ENCODE measurements at places on chromosomes 1 and 21.

DNA sequence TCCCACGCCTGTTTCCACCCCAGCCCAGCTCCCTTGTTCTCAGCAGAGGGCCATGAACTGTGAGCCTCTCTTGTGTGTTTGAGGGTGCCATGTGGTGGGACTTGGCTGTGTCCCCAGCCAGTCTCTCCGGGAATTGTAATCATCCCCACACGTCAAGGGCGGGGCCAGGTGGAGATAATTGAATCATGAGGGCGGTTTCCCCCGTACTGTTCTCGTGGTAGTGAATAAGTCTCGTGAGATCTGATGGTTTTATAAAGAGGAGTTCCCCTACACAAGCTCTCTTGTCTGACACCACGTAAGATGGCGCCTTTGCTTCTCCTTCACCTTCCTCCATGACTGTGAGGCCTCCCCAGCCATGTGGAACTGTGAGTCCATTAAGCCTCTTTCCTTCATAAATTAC is 57.2 kb upstream of the COL6A2 start:
- H3K4me1 ChIP-seq = peaks cover 27% of the 10 kb centered on the region
- H3K27me3 ChIP-seq = no peaks in the 10 kb centered on the region

DNA sequence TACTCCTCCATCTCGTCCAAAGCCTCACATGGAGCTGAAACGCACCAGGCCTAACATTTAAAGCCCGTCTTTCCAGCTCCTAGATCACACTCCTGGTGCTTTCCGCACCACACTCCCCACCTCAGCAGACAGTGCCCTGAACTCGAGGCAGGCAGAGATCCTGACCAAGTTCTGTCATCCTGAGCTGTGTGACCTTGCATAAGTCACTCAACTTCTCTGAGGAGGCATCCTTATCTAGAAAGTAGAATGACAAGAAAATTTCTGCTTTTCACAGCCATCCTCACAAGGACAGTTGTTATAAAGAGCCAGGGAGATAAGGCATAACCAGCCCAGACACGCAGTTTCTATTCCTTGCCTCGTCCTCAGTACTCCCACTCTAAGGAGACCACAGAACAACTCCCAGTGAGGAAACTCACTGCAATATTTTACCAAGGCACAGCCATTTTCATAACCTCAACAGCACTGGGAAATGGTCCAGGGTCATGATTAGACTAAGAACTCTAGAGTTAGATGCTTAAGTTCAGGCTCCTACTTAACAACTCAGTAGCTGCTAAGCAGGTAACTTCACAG is 3.1 kb downstream of the LRP8 start:
- no peak for DNase-seq
- H3K27me3 ChIP-seq = no peaks in the 10 kb centered on the region
- peak overlapping the region; percentile 82 for H3K27ac ChIP-seq

- no peak overlapping the region for H3K4me3 ChIP-seq
- no peaks in the 10 kb centered on the region for H3K4me1 ChIP-seq
- no peak overlapping the region for H3K27ac ChIP-seq
- no peaks in the 10 kb centered on the region for H3K27me3 ChIP-seq
- no peaks in the 10 kb centered on the region for H3K36me3 ChIP-seq
- DNase-seq = no peak
These were observed 7.3 kb downstream of the HENMT1 start for GRCh38 chr1:108653431-108654105.

GRCh38 chr1:35886577-35887431 is 3.8 kb downstream of the AGO1 start:
- DNase-seq = no peak
- H3K27me3 ChIP-seq = no peaks in the 10 kb centered on the region
- no peaks in the 10 kb centered on the region for H3K36me3 ChIP-seq
- H3K4me3 ChIP-seq = no peak overlapping the region
- H3K27ac ChIP-seq = no peak overlapping the region

DNA sequence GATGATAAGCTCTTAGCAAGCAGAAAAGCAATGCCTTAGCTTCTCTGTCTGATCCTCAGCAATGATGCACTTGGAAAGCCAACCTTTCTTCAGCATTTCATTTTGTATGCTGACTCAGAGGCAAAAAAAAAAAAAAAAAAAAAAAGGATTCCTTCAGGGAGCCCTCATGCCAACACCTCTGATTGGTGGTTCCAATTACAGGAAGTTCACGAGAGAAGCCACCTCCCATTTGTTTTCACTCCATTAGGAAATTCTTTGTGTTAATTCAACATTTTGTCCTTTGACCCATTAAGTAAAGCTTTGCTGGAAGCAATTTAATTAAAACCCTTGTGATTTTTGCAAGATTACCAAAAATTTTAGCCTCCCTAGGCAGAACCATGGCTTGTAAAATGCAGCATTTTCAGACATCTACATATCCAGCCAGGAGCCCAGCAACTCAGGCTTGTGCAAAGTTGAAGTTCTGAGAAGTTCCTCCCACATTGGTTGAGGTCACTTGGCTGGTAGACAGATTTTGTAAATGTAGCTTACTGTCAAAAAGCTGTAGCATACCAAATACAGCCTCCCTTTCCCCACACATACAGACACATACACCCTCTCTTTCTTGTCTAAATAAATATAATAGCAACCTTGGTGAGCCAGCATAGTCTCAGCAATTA is 27.1 kb upstream of the VTCN1 start:
- no peaks in the 10 kb centered on the region for H3K27me3 ChIP-seq
- H3K4me3 ChIP-seq = no peak overlapping the region
- H3K36me3 ChIP-seq = no peaks in the 10 kb centered on the region
- no peak for DNase-seq
- peaks cover 2% of the 10 kb centered on the region for H3K4me1 ChIP-seq

DNA sequence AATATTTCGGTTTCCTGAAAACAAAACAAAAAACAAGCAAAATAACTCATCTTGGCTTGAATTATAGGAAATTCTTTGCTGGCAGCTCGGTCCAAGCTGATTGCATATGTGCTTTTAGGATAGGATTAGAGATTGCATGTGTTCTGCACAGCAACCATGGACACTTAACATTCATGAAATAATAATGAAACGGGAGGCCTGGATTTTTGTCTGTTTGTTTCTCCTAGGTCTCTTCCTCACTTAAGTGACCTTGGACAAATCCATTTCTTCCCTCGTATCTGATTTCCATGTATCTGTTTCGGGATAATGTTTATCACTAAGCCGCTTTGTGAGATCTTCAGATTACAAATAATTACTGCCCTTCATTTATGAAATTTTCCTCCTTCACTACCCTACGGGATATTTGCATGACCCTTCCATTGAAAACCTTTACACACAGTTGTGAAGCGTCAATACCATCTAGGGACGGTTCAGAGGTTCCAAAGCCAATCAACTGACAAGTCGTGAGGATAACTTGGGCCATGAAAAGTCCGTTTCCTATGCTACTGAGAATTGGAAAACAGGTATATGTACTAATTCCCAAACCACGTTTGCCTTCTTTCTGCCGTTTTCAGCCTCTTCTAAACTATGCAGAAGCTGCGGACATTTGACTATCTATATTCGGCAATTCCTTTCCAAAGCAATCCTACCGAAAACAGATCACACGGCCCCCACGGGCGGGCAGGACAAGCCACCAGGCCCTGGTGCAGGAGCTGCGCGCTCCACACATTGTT is 1.3 kb upstream of the H3-3A start:
- peak overlapping the region; percentile 99 for H3K27ac ChIP-seq
- no peaks in the 10 kb centered on the region for H3K36me3 ChIP-seq
- peak overlapping the region; percentile 80 for H3K4me3 ChIP-seq

GRCh38 chr1:203163891-203164635 is 11.6 kb downstream of the MYBPH start:
- H3K36me3 ChIP-seq = no peaks in the 10 kb centered on the region
- no peak overlapping the region for H3K4me3 ChIP-seq
- H3K4me1 ChIP-seq = no peaks in the 10 kb centered on the region
- H3K27me3 ChIP-seq = no peaks in the 10 kb centered on the region
- no peak overlapping the region for H3K27ac ChIP-seq

DNA sequence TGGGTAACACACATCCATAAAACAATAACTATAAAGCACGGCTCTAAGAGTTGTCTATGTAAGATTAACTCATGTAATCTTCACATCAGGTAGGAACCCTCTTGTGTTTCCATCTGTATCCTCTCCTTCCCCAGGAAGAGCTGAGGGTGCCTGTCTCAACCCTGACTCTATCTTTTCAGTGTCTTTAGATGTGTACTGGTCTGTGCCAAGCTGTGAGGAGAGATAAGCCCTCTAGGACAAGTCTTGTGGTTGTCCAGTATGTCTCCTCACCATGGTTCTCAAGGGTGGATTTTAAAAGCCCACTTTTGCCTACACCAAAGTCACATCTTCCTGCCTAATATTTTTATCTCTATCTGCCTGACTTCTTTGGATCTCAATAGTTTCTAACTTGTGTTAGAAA is 300.1 kb downstream of the KCNT2 start:
- H3K4me3 ChIP-seq = no peak overlapping the region
- H3K27ac ChIP-seq = no peak overlapping the region
- H3K36me3 ChIP-seq = no peaks in the 10 kb centered on the region
- H3K4me1 ChIP-seq = no peaks in the 10 kb centered on the region

DNA sequence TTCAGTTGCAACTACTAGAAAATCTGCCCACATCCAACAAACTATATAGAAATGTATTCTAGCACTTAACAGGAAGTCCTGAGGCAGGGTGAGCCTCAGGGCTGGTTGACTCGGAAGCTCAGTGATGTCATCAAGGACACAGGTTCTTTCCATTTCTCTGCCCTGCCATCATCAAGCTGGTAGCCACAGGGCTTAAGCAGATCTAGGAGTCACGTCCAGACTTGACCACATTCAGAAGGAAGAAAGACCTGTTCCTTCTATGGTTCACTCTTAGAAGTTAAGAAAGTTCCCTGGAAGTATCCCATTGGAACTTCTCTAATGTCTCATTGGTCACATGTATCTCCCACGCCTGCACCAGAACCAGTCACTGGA is 438.1 kb downstream of the PRDM2 start:
- peaks cover 50% of the 10 kb centered on the region for H3K4me1 ChIP-seq
- H3K27me3 ChIP-seq = no peaks in the 10 kb centered on the region
- no peak overlapping the region for H3K4me3 ChIP-seq
- no peak for DNase-seq
- no peaks in the 10 kb centered on the region for H3K36me3 ChIP-seq
- peak overlapping the region; percentile 81 for H3K27ac ChIP-seq

DNA sequence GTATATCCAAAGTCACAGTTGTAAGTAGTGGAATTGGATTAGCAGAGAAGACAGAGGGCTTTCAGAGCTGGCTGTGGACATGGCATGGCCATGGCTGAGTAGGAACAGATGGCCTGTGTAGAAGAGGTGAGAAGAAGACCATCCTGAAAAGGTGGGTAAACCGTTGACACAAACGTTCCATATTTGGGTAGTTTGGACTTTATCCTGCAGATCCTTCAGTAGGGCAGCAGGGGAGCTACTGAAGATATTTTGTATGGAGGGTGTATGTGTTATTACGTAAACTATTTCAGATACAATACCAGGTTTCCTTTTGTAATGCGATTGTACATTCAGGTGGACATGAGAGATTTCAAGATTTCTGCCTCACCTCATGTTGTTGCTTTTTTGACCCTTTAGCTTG is 1.6 kb downstream of the UTP11 start:
- peaks cover 41% of the 10 kb centered on the region for H3K36me3 ChIP-seq
- peak overlapping the region; percentile 84 for H3K27ac ChIP-seq
- DNase-seq = no peak
- H3K4me3 ChIP-seq = peak overlapping the region; percentile 61
- H3K4me1 ChIP-seq = peaks cover 23% of the 10 kb centered on the region

GRCh38 chr1:47677241-47677940 is 239.5 kb downstream of the FOXD2 start:
- no peak overlapping the region for H3K4me3 ChIP-seq
- no peaks in the 10 kb centered on the region for H3K4me1 ChIP-seq
- no peaks in the 10 kb centered on the region for H3K27me3 ChIP-seq
- no peaks in the 10 kb centered on the region for H3K36me3 ChIP-seq

DNA sequence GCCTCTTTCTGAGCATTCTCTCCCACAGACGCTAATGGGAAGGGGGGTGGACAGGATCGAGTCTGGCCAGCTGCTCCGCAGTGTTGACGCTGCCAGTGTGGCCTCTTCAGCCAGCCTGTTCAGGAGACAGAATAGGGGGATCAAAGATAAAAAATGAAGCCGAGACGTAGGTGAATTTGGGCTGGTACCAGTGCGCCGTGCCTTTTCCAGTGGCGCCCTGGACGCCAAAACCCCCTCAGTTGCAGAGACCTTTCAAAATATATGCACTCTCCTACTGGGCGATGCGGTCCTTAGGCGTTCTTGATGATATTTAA is 1.1 kb downstream of the TTC3 start:
- H3K36me3 ChIP-seq = no peaks in the 10 kb centered on the region
- peak overlapping the region; percentile 81 for H3K4me3 ChIP-seq
- peaks cover 9% of the 10 kb centered on the region for H3K4me1 ChIP-seq
- DNase-seq = no peak

GRCh38 chr21:34603710-34604057 is 11.2 kb downstream of the RCAN1 start:
- H3K27ac ChIP-seq = no peak overlapping the region
- DNase-seq = no peak
- H3K36me3 ChIP-seq = no peaks in the 10 kb centered on the region
- H3K4me1 ChIP-seq = no peaks in the 10 kb centered on the region

DNA sequence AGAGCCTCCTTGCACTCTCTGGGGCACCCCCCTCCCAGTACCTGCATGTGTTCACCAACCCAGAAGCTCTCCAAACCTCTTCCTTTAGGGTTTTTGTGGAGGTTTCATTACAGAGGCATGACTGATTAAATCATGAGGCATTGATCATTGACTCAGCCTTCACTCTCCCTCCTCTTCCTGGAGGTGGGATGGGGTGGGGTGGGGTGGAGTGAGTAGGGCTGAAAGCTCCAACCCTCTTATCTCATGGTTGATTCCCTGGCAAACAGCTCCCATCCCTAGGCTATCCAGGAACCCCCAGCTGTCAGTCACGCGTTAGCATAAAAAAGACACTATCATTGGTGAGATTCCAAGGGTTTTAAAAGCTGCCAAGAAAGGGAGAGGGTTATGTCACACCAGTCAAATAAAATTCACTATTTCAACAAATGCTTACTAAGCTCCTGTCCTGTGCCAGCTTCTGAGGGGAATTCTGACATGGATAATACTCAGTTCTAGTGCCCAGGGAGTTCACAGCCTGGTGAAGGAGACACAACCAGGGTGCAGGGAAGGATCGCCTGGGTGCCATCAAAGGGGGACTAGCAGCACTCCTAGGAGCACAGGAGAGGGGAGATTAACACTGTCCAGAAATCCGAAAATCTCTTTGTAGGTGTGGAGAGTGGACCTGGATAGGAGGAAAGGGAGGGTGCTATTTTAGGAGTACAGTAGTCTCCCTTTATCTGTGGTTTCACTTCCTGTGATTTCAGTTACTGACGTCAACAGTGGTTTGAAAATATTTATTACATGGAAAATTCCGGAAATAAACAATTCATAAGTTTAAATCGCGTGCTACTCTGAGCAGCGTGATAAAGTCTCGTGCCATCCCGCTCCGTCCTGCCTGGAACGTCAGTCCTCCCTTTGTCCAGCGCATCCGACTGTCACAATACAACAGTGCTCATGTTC is 6.8 kb upstream of the IL24 start:
- no peak for DNase-seq
- H3K36me3 ChIP-seq = no peaks in the 10 kb centered on the region
- H3K27ac ChIP-seq = no peak overlapping the region
- no peaks in the 10 kb centered on the region for H3K27me3 ChIP-seq

GRCh38 chr1:48245106-48245505 is 22.6 kb downstream of the SLC5A9 start:
- H3K4me3 ChIP-seq = no peak overlapping the region
- peaks cover 12% of the 10 kb centered on the region for H3K4me1 ChIP-seq
- H3K27ac ChIP-seq = no peak overlapping the region
- no peak for DNase-seq
- H3K36me3 ChIP-seq = no peaks in the 10 kb centered on the region

- no peaks in the 10 kb centered on the region for H3K36me3 ChIP-seq
- H3K27me3 ChIP-seq = no peaks in the 10 kb centered on the region
- no peak overlapping the region for H3K4me3 ChIP-seq
- H3K27ac ChIP-seq = no peak overlapping the region
- DNase-seq = no peak
These were observed 200.3 kb upstream of the FOXD3 start for GRCh38 chr1:63122079-63122478.

Data from esophagus squamous epithelium (tissue), 5 donors.